ENCODE measurements at places on chromosomes 7 and 10.

- peak; percentile 99 for DNase-seq
Observed at GRCh38 chr10:71748671-71749191, 24.6 kb downstream of the VSIR start.

- no peak for DNase-seq
Observed at GRCh38 chr7:23268746-23269145, 22.2 kb downstream of the GPNMB start.

DNA sequence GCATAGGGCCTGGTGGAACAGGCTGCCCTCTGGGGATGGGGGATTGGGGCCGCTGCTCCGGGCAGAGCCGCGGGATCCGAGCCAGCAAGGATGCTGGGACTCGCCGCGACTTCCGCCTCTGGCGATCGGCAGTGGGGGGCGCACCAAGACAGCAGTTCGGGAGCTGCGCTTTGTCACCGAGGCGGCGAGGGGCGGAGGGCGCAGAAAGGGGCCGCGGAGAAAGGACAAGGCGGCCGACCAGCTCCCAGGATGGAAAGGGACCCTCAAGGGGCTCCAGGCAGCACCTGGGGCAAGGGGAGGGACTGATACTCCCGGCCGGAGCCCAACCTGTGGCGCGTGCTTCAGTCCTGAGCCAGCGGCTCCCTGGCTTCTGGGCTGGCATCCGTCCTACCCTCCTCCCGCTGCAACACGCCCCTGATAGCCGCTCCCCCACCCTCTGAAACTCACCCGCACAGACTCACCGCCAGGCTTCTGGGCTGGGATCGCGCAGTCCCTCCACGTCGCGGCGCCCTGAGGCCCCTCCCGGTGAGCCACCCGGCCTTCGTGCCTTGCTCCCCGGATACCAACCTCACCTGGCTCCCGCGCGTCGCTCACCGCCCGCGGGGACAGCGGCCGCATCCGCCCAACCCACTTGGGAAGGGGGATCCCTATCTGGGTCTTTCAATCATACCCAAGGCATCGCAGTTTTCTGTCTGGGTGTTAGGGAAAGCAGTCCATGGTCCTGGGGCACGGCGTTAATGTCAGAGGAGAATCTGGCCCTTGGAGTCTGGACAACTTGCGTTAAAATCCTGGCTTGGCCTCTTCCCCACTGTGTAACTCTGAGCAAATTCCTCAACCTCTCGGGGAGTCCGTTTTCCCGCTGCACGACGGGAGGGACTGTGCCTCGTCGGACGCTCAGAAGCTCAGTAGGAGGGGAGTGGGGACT lies 7.0 kb upstream of the EVX1 start:
- DNase-seq, result no peak

- DNase-seq, result no peak
Observed at GRCh38 chr7:139702313-139702731, 75.5 kb downstream of the HIPK2 start.

DNA sequence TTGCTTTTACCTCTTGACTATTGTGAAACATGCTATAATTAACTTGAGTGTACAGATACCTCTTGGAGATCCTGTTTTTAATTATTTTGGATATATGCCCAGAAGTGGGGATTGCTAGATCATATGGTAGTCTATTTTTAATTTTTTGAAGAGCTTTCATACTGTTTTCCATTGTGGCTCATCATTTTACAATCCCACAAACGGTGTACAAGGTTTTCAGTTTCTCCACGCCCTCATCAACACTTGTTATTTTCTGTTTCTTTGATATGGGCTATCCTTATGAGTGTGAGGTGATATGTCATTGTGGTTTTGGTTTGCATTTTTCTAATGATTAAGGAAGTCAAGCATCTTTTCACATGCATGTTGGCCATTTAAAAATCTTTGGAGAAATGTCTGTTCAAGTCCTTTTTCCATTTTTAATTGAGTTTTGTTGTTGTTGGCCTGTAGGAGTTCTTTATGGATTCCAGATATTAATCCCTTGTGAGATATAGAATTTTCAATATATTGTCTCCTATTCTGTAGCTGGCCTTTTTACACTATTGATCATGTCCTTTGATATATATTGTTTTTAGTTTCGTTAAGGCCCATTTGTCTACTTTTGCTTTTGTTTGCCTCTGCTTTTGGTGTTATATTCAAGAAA lies 7.5 kb downstream of the AGK start:
- DNase-seq, result no peak

- no peak for DNase-seq
Observed at GRCh38 chr7:129675521-129675920, 64.0 kb downstream of the NRF1 start.

GRCh38 chr7:113812591-113813255 lies 106.1 kb downstream of the PPP1R3A start:
- DNase-seq, result no peak

DNA sequence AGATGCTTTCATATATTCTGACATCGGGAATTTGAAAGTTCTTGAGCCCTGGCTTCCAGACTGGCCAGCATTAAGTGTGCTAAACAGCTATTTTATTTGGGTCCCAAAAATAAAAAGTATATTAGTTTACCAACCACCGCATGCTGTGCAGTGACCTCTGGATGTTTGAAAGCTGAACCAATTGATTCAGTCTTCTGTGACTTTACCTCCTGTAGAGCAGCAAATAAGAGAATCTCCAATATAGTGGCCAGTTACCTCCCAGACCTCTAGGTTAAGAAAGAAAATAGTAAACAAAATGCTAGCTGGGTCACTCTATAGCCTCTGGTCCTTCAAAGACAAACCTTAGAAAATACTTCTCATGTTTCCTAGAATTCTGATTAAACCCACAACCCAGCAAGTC lies 424.6 kb upstream of the NFE2L3 start:
- DNase-seq, result no peak

DNA sequence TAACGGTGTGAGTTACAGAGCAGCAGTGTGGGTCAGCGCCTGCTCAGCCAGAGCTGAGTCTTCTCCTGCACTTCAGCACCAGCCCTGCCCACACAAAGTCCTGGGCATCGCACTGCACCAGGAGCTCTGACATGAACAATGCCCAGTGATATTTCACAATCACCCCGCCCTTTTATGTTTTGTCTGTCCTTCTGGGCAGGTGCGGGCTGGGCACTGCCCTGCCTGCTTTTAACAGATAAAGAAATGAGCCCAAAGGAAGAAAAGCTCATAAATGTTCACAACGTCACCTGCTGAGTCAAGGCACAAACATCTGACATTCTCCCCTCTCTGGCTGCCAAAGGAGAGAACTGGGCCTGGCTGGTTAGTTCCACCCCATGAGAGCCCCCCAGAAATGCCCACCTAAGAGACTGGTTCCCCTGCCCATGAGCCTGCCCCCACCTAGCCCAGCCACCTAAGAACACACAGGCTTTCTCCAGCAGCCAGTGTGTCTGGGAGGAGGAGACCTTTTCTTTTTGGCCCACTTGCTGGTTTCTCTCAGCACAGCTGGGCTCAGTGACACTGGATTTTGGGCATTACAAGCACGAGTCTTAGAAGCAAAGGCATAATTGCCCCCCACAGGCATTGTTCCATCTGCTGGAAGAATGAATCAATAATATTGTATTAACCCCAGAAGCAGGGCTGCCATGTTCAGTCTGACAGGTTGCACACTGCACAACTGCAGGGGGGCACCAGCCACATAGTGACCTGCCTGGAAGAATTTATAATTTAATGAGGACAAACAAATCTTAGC lies 22.3 kb downstream of the CALML3 start:
- DNase-seq, result no peak

GRCh38 chr7:6489612-6490011 lies 41.9 kb upstream of the DAGLB start:
- no peak for DNase-seq
